WTC11 (cell line): ENCODE measurements at places on chromosomes 5 and 9.

GRCh38 chr5:180302256-180302655, 10.4 kb upstream of the MAPK9 start:
- DNase-seq, result no peak

GRCh38 chr5:2302169-2302568, 419.4 kb upstream of the IRX4 start:
- DNase-seq, result no peak

DNA sequence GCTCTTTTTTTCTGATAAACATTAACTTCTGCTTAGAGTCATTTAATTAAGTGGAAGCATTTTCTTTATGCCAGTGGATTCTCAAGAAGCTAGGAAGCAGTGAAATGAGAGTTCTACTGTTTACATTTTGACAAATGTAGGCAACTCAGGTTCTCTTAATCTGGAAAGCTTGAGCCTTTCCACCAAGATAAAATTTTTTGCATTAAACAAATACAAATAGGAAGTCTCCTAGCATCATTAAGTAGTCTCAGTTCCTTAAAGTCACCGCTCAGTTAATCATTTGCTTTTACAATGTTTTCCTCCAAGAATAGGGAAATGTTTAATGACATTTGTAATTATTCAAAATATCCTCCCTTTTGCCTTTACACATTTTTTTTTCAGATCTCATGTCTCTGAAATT, 290.4 kb upstream of the PDE4D start:
- no peak for DNase-seq

- no peak for DNase-seq
These were observed 233.8 kb upstream of the TMEM161B start for GRCh38 chr5:88502179-88503040.

DNA sequence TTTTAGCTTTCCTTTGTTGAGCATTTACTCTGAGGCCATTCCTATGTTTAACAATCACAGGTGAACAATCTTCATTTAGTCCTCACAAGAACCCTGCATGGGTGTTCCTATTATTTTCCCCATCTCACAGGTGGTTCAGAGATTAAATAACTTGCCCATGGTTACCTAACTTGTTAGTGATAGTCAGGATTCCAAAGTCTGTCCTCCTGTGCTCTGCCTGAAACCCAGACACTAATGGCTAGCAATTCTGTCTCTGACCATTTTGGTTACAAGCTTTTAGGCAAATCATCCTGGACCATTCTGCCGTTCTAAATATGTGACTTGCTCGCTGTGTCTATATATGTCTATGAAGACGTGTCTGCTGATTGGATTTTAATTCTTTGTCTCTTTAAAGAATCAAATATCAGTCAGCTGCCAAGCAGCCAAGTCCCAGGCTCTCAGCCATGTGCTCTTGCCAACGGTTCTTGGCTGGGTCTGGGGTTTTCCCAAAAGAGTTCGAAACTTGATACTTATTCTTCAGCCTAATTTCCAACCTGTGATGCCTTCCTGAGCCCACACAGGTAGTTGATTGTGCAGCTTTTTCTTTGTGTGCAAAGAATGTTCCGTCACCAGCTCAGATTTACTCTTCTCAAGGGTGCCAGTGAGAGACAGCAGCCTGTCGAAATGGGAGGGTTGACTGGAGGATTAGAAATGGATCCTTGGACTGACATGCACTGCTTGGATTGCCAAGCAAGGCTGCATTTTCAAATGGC, 121.7 kb downstream of the NREP start:
- no peak for DNase-seq

GRCh38 chr9:125908136-125908535, 161.0 kb downstream of the PBX3 start:
- DNase-seq, result no peak

- no peak for DNase-seq
These were observed 250.2 kb upstream of the PTGER4 start for GRCh38 chr5:40429258-40430100.

- DNase-seq, result no peak
These were observed 297.7 kb upstream of the EFNA5 start for GRCh38 chr5:107968406-107968843.

DNA sequence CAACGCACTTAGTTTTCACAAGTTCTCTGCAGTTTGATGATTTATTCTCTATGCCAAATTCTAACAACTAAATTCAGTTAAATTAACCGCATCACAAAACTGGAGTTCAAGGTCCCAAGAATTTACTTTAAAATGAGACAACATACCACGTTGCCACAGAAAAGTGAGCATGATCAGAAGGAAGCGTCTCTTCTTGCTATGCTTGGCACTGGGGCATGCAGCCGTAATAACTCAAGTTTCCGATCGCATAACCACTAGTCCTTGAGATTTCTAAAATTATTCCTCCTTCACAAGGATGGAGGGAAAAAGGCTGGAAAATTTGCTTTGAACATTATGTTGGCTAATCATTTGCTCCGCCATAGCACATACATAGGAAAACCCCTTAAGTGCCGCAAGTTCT, 13.9 kb downstream of the NFIB start:
- DNase-seq, result no peak

DNA sequence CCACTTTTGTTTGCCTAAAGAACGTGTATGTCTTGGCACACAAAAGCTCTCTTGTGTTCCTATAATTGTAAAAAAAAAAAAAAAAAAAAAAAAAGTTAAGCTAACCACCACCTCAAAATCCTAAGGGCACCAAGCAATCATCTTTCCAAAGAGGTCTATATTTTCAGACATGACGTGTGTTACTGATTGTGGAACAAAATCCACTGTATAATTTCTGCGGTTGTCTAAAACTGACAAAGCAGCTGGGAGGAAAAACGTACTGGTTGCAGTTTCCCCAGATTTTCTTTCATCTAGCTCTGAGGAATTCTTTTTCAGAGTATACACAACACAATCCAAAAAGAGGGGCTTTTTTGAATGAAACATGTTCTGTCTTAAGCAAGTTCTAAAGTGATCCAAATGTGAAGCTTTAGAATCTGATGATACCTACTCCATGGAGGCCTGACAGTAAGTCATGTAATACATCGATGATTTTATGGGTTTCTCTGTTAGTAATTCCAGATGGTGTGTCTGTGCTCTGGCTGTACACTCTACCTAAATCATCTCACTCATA, 375.6 kb upstream of the NUDT12 start:
- no peak for DNase-seq

DNA sequence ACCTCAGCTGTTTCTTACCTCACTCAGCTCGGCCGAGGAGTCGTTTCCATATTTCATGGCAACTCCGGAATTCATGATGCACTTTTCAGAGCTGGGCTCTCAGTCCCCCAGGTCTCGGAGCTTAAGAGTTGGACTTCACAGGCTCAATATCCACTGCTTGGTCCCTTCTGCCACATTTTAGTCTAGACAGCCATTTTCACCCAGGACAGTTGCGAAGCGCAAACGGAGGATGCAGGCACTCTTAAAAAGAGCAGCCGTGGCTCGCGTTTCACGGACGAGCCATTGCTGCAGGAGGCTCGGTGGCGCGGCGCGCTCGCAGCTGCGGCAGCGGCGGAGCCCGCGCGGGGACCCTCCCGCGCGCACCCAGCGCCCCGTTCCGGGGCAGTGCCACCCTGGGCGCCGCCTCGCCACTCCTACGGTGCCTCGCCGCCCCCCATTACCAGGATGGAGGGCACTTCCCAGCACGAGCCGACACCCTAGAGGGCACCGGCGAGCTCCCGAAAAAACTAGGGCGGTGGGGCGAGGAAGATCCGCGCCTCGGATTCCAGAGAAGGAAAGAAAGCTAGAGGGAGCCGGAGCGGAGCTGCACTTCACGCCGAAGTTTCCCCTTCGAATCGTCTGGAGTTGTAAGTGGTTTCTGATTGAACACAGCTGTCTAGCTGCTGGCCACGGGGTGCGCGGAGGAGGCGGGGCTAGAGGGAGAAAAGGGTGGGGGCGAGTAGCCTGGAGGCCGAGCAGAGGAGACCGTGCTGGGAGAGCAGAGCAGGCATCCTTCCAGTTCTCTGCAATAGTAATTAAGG, 140.3 kb downstream of the TSSK1B start:
- peak; percentile 87 for DNase-seq

DNA sequence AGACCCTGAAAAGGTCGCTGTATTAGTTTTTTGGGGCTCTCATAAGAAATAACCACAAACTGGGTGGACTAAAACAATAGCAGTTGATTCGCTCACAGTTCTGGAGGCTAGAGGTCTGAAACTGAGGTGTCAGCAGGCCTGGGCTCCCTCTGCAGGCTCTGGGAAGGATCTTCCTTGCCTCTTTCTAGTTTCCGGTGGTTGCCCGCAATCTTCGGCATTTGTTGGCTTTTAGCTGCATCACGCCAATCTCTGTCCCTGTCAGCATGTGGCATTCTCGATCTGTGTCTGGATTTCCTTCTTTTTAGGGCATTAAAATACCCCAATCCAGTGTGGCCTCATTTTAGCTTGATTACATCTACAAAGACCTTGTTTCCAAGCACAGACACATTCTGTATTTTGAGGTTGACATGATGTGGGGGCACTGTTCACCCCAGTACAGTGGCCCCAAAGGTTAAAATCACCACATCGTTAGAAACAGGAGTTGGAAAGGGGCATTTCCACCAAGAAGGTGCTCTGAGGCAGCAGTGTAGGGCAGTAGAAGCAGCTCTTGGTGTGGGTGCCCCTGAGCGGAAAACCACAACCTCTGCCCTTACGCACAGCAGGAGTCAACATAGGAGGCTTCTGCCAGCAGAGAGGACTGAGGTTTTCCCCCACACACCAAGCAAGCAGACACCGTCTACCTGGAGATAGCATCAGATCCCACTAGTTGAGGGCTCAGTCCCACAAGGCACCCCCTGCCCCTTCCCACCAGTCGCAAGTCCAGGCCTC, 13.5 kb downstream of the ZNF79 start:
- no peak for DNase-seq

GRCh38 chr9:2767800-2768677, 50.7 kb downstream of the KCNV2 start:
- no peak for DNase-seq

DNA sequence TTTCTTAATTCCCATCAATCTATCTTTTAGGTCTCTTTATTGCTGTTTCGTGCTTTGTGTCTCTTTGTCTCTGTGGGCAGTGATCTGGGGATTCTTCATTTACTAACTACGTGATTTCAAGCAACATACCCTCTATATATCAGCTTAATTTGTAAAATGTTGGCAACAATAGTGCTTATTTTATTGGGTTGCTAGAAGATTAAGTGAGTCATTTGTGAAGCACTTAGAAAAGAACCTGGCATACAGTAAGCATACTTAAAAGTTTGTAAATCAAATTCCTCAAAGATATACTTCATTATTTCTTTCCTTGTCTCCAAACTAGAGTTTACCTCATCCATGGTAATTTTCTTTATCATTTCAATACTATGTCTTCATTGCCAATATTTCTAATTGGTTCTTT, 669.7 kb downstream of the MAT2B start:
- no peak for DNase-seq

DNA sequence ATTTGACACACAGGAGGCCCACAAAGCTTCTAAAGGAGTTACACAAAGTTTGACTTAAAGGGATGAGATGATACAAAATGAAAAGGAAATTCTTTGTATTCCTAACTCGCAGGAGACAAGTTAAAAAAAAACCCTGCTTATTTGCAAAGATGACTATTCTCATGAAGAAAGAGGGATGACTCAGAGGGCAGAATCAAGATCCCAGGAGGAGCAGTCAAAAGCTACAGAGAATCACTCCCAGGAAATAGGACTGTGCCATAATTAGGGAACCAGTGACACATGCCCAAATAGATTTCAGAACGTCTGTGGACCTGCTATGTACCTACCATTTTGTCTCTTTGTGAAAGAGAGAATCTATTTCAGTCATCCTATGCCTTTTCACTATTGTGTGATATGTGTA, 103.5 kb upstream of the ARRDC3 start:
- no peak for DNase-seq

GRCh38 chr5:136007271-136007670, 21.5 kb upstream of the TGFBI start:
- no peak for DNase-seq

GRCh38 chr5:80282054-80282453, 26.2 kb upstream of the SERINC5 start:
- DNase-seq, result no peak

- DNase-seq, result no peak
These were observed 4.8 kb downstream of the HBEGF start for GRCh38 chr5:140341591-140341990.

DNA sequence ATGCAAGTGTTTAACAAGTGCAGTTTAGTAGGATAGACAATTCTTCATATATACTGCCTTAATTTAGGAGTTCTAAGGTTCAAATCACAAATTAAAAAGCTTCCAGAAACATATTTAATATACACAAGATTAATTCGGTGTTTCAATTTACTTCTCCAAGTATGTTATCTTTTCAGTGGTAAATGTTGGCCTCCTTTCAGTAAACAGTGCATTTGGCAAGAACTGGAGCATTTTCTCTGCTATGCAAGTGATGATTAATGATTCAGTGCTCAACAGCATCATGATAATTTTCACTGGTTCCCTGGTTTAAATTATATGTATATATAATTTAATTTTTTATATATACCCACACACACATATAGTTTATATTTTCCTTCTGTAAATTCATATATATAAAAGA, 541.7 kb downstream of the EFNA5 start:
- DNase-seq, result no peak
